Neural crest cell (in vitro differentiated cells): ENCODE measurements at places on chromosomes 4 and X. TPM values are rescaled to one million over a fixed set of nuclear protein-coding genes. Genes with fewer than 3 reads are reported as not detected.

Gene PITX2
- total RNA-seq: 0.58 and 0.77 TPM in 2 replicates

GRCh38 chr4:110704748-110705439 is 82.0 kb upstream of the PITX2 start:
- H3K4me1 ChIP-seq: no peaks in the 10 kb centered on the region
- H3K27ac ChIP-seq: no peak overlapping the region
- H3K4me3 ChIP-seq: no peak overlapping the region

GRCh38 chr4:72365016-72365415 is 204.0 kb downstream of the ADAMTS3 start:
- no peaks in the 10 kb centered on the region for H3K36me3 ChIP-seq
- no peak overlapping the region for H3K27ac ChIP-seq
- H3K4me1 ChIP-seq: peaks cover 10% of the 10 kb centered on the region
- no peak for DNase-seq
- no peaks in the 10 kb centered on the region for H3K27me3 ChIP-seq

Gene MGARP
- total RNA-seq: 0.45 and 0.65 TPM in 2 replicates

Gene DDX60
- 2.1 and 3.7 TPM in 2 replicates for total RNA-seq

- no peak for DNase-seq
- H3K4me3 ChIP-seq: no peak overlapping the region
- H3K36me3 ChIP-seq: peaks cover 4% of the 10 kb centered on the region
- H3K27me3 ChIP-seq: no peaks in the 10 kb centered on the region
- no peaks in the 10 kb centered on the region for H3K4me1 ChIP-seq
These were observed 482.6 kb upstream of the GALNT7 start for GRCh38 chr4:172686021-172686420.

DNA sequence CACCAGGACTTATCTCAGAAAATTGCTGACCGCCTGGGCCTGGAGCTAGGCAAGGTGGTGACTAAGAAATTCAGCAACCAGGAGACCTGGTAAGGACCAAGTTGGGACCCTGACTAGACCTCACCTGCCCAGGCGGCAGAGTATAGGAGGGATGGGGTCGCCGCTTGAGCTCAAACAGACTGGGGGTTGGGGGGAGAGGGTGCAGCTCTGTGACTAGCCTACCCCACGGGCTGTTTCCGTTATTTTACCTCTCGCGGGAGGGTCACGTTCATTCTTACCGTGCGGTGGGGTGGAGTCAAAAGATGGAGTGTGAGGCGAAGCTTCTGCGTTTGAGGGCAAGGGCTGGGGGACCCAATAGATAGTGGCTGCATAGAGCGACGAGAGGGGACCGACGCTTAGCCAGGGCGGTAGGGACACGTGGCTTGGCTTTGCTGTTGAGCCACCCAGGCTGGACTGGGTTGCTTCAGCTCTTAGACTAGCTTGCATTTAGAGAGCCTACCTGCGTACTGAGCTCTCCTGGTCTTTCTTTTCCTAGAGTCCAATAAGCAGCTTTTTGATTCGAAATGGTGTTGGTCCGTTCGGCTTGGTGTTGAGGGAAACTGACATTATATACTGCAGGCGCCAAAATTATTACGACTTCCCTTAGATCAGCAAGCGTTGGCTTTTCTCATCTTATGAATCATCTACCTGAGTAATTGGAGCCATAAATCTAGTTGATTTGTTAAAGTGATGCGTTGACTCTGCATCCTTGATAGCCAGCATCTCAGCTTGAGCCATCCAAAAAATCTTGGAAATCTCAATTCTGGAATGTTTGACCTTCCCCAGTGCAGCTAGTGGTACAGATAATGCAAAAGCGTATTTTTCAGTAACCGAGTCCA is 591 bp downstream of the PRPS1 start:
- H3K27me3 ChIP-seq: no peaks in the 10 kb centered on the region
- peak; percentile 3 for DNase-seq
- peak overlapping the region; percentile 91 for H3K27ac ChIP-seq
- H3K4me1 ChIP-seq: peaks cover 28% of the 10 kb centered on the region
- peaks cover 2% of the 10 kb centered on the region for H3K36me3 ChIP-seq
- peak overlapping the region; percentile 96 for H3K4me3 ChIP-seq

- no peaks in the 10 kb centered on the region for H3K36me3 ChIP-seq
- H3K27ac ChIP-seq: no peak overlapping the region
- no peak overlapping the region for H3K4me3 ChIP-seq
- H3K4me1 ChIP-seq: peaks cover 9% of the 10 kb centered on the region
- H3K27me3 ChIP-seq: no peaks in the 10 kb centered on the region
These were observed 13.4 kb downstream of the STAP1 start for GRCh38 chr4:67571975-67572374.

Gene HEPH
- 12.2 and 14.0 TPM in 2 replicates for total RNA-seq

Gene VCX
- 0.28 TPM in 1 of 2 replicates, not detected in the other for total RNA-seq

DNA sequence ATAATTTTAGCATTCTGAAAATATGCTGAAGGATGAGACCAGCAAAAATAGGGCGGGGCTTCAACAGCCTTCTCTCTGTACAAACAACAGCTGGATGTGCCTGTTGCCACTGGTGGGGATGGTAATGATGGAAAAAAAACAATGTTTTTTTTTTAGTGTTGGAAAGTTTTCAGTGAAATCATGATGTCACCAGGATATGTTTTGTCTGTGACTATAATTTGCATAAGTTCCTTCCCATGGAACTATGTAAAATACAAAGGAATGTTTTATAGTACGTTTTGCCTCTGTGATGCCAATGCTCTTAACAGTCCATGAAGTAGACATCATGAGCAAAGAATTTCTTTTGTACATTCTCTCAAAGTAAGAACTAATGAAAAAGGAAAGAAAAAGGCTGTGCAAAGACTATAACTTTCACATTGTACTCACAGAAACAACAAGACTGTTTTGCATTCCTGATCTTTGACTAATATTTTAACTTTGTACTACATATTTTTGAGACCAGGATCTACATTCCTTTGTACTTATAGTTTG is 589.7 kb downstream of the SPRY1 start:
- no peak for DNase-seq
- H3K36me3 ChIP-seq: peaks cover 8% of the 10 kb centered on the region
- H3K27me3 ChIP-seq: no peaks in the 10 kb centered on the region
- H3K27ac ChIP-seq: no peak overlapping the region
- peaks cover 17% of the 10 kb centered on the region for H3K4me1 ChIP-seq

Gene ASB5
- not detected in 2 replicates for total RNA-seq

Gene SLC4A4
- total RNA-seq: 3.9 and 4.0 TPM in 2 replicates

DNA sequence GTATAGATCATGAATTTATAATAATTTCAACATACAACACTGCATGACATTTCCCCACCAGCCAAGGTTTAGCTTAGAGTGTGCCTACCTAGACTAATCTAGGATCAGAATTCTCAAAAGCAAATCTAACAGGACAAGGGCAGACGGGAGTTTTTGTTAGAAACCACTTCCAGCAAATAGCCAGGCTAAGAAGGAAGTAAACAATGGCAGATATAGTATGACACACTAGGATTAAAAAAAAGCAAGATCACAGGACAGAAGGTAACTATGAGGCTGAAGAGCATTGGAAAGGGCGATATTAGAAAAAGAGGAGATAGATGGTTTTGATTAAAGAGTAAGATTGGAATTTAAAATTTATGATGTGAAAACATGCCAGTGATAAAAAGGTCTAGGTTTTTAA is 124.8 kb downstream of the LRBA start:
- H3K27me3 ChIP-seq: no peaks in the 10 kb centered on the region
- no peaks in the 10 kb centered on the region for H3K4me1 ChIP-seq
- H3K27ac ChIP-seq: no peak overlapping the region
- no peak for DNase-seq
- H3K36me3 ChIP-seq: peaks cover 7% of the 10 kb centered on the region

GRCh38 chr4:16516796-16517439 is 290.6 kb upstream of the TAPT1 start:
- H3K27me3 ChIP-seq: no peaks in the 10 kb centered on the region
- no peaks in the 10 kb centered on the region for H3K4me1 ChIP-seq
- DNase-seq: no peak
- no peaks in the 10 kb centered on the region for H3K36me3 ChIP-seq

Gene CXCL9
- not detected in 2 replicates for total RNA-seq

Gene MAOB
- 0.93 and 0.98 TPM in 2 replicates for total RNA-seq

DNA sequence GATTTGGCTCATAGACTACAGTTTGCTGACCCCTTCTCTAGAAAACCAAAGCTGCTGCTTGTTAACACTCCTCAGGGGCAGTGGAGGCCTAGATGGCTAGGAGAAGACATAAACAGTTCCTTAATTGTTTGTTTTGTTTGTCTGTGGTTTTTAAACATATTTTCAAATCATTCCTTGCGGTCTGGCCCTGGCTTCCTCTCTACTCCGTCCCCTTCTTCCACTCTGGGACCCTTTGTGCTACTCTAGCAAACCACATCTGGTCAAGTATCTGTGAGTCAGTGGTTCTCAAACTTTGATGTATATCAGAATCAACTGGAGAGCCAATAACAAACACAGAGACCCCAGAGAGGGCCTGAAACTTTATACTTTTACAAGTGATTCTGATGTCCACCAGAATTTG is 36.1 kb downstream of the FRMPD4 start:
- H3K4me1 ChIP-seq: no peaks in the 10 kb centered on the region
- no peak overlapping the region for H3K27ac ChIP-seq
- DNase-seq: no peak
- no peaks in the 10 kb centered on the region for H3K36me3 ChIP-seq
- no peaks in the 10 kb centered on the region for H3K27me3 ChIP-seq

DNA sequence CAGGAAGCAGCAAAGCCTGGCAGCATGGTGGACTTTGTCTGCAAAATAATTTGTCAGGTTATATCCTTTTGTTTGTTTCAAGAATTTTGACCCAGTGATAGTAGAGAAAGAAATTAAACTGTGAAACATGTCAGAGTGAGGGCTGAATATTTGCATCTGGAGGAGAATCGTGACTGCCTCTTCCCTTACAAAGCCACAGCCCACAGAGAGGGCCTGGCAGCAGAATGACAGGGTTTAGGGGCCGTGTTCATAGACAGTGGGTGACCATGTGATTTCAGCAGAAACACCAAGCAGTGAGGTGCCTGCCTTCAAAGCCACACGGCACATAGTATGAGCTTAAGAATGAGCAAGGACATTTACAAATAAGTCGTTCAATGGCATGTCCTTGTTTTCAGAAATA is 24.4 kb upstream of the PLAC8 start:
- H3K36me3 ChIP-seq: peaks cover 17% of the 10 kb centered on the region
- no peak overlapping the region for H3K4me3 ChIP-seq
- H3K4me1 ChIP-seq: no peaks in the 10 kb centered on the region
- H3K27ac ChIP-seq: no peak overlapping the region
- no peaks in the 10 kb centered on the region for H3K27me3 ChIP-seq

GRCh38 chr4:139963708-139964107 is 190.3 kb downstream of the MAML3 start:
- no peaks in the 10 kb centered on the region for H3K36me3 ChIP-seq
- H3K27ac ChIP-seq: no peak overlapping the region
- no peak overlapping the region for H3K4me3 ChIP-seq
- DNase-seq: no peak
- peaks cover 51% of the 10 kb centered on the region for H3K4me1 ChIP-seq

- H3K36me3 ChIP-seq: peaks cover 5% of the 10 kb centered on the region
- no peak overlapping the region for H3K4me3 ChIP-seq
- H3K4me1 ChIP-seq: no peaks in the 10 kb centered on the region
- H3K27ac ChIP-seq: no peak overlapping the region
- DNase-seq: no peak
These were observed 13.3 kb downstream of the USP27X start for GRCh38 chrX:49892542-49892941.

GRCh38 chr4:3217266-3217665 is 31.7 kb upstream of the MSANTD1 start:
- H3K36me3 ChIP-seq: peaks cover 6% of the 10 kb centered on the region
- no peak for DNase-seq
- H3K4me1 ChIP-seq: no peaks in the 10 kb centered on the region
- H3K4me3 ChIP-seq: no peak overlapping the region
- no peak overlapping the region for H3K27ac ChIP-seq

DNA sequence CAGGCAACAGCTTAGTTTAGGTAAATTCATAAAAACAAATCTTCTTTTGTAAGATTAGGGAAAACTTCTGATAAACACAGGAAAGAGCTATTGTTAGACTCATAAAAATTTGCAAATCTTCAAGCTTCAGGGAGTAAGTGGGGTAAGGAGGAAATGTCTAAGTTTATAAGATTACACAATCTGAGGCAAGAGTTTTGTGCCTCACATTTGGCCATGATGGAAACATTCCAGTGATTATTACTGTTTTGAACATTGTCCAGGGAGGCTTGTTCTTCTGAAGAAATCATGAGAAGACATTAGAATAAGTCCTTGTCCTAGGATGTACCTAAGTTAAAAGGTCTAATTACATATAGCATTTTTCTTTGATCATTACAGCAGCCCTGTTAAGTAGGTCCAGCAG is 72.8 kb downstream of the MAOB start:
- H3K27me3 ChIP-seq: no peaks in the 10 kb centered on the region
- H3K4me1 ChIP-seq: no peaks in the 10 kb centered on the region
- H3K4me3 ChIP-seq: no peak overlapping the region
- no peak for DNase-seq
- H3K36me3 ChIP-seq: no peaks in the 10 kb centered on the region

DNA sequence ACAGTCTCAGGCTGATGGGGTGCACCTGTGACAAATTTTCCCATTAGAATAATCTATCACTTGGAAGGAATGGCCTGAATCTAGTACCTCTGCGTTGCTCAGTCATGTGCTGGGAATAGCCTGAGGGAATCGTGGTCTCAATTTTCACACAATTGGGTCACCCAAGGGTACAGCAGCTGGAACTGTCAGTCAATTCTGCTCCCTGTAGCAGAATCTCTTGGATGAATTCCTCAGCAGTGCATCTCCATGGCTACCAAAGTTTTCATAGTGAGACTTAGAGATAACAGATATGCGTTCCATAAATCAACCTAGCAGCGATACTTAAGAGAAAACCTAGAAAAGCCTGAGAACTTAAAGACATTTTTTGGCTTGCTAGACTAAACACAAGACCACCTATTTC is 288.7 kb upstream of the CTSO start:
- H3K4me3 ChIP-seq: no peak overlapping the region
- no peak overlapping the region for H3K27ac ChIP-seq
- no peaks in the 10 kb centered on the region for H3K36me3 ChIP-seq
- DNase-seq: no peak
- H3K4me1 ChIP-seq: peaks cover 1% of the 10 kb centered on the region

DNA sequence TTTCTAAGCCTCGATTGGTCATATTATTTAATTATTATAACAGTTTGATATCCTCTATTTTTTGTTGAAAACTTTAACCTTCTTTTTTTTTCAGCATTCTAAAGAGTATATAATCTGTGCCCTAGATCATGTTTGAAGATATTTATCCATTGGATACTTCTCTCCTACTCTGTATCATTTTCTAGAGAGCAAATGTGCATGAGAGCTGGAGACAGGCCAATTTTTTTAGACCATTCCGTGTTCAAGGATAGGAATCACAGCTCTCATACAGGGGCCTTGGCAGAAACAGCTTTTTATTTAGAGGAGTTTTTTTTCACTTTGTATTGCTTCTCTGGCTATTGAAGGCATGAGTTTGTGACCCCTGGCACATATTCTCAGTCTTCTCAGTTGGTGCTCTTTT is 57.7 kb upstream of the TBC1D14 start:
- H3K27ac ChIP-seq: no peak overlapping the region
- no peaks in the 10 kb centered on the region for H3K27me3 ChIP-seq
- no peak overlapping the region for H3K4me3 ChIP-seq
- H3K4me1 ChIP-seq: peaks cover 24% of the 10 kb centered on the region

Gene RAB41
- total RNA-seq: not detected in 2 replicates
